ENCODE measurements at places on chromosomes 13 and 19.
A peak's percentile ranks its signal among the peaks of the same experiment; 100 is the strongest.

GRCh38 chr13:49806126-49806536 lies 13.6 kb upstream of the KPNA3 start:
- H3K27me3 ChIP-seq = peaks cover 43% of the 10 kb centered on the region
- no peak overlapping the region for H3K27ac ChIP-seq
- H3K4me1 ChIP-seq = no peaks in the 10 kb centered on the region
- no peaks in the 10 kb centered on the region for H3K36me3 ChIP-seq
- H3K4me3 ChIP-seq = no peak overlapping the region
- no peak for DNase-seq

GRCh38 chr13:41428155-41428554 lies 29.2 kb upstream of the RGCC start:
- H3K4me1 ChIP-seq = peaks cover 10% of the 10 kb centered on the region
- no peak overlapping the region for H3K27ac ChIP-seq
- peaks cover 17% of the 10 kb centered on the region for H3K27me3 ChIP-seq
- H3K36me3 ChIP-seq = no peaks in the 10 kb centered on the region
- H3K4me3 ChIP-seq = peak overlapping the region; percentile 79

- H3K27me3 ChIP-seq = no peaks in the 10 kb centered on the region
- H3K4me3 ChIP-seq = no peak overlapping the region
- no peaks in the 10 kb centered on the region for H3K36me3 ChIP-seq
- peaks cover 5% of the 10 kb centered on the region for H3K4me1 ChIP-seq
Observed at GRCh38 chr13:19845758-19846157, 17.7 kb downstream of the ZMYM5 start.

DNA sequence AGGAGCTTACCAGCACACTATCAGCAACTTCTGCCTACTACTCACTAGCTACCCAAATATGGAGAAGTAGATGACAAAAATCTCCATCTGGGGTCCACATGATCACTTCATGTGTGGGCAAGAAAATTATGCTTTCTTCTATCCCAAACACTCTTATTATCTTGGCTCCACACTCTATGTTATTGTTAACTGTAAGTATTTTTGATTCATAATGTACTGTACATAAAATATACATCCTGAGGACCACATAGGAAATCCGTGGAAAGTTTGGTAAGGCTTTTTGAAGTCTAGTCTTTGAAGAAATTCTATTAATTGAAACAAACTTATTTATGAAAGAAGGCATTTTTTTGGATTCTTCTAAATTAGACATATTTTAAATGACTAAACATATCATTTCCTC lies 378.8 kb downstream of the DACH1 start:
- no peak overlapping the region for H3K27ac ChIP-seq
- no peaks in the 10 kb centered on the region for H3K36me3 ChIP-seq
- no peak for DNase-seq
- no peaks in the 10 kb centered on the region for H3K27me3 ChIP-seq
- no peaks in the 10 kb centered on the region for H3K4me1 ChIP-seq
- H3K4me3 ChIP-seq = no peak overlapping the region

- H3K36me3 ChIP-seq = peaks cover 5% of the 10 kb centered on the region
- H3K4me3 ChIP-seq = peak overlapping the region; percentile 96
- DNase-seq = no peak
- no peaks in the 10 kb centered on the region for H3K27me3 ChIP-seq
Observed at GRCh38 chr19:12670159-12670928, 3.7 kb downstream of the WDR83 start.

DNA sequence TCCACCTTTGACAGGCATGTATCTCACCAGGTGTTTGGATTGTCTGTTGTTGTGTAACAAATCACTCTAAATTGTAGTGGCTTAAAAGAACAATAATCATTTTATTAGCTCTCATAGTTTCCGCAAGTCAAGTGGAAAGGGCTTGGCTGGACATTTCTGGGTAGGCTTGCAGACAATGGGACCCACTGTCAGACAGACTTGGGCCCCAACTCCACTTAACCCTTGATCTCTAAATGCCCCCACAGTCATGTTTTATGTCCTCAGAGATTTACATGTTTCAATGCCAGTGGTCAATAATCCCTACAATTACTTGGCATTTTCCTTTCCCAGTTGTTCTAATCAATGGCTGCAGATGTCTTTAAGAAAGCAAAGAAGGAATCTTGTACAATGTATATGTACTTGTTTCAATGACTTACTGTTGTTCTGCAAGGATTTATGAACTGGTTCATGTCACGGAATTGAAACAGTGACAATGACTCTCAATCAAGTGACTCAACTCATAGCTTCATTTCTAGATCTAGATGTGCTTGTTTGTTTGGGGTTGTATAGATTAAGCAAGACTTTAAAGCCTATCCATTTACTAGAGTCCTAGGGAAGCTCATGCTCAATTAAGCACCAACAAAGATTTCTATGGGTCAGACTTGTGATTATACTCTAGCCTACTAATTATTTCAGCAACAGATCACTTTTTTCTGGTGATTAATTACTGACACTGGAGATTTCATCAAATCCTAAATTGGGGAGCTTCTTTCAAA lies 510.1 kb upstream of the NBEA start:
- no peak for DNase-seq
- no peak overlapping the region for H3K4me3 ChIP-seq
- no peak overlapping the region for H3K27ac ChIP-seq
- H3K27me3 ChIP-seq = no peaks in the 10 kb centered on the region

DNA sequence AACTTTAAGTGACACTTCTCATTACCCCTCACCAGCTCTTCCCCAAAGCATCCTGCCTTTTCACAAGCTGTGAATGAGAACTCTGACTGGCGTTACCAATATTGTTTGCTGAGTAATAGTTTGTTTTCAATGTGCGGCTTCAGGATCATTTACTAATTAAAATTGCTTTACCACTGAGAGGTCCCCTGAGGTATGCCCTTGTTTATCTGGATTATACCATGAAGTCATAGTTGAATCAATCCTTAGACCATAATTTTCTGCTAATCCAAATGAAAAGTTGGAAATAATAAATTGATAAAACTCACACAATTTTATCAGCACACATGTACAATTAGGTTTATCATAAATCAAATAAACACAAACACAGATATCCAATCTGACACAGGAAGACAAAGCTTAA lies 568.8 kb downstream of the PCDH9 start:
- no peaks in the 10 kb centered on the region for H3K27me3 ChIP-seq
- no peak for DNase-seq
- no peak overlapping the region for H3K4me3 ChIP-seq
- no peaks in the 10 kb centered on the region for H3K4me1 ChIP-seq
- no peak overlapping the region for H3K27ac ChIP-seq
- H3K36me3 ChIP-seq = no peaks in the 10 kb centered on the region

DNA sequence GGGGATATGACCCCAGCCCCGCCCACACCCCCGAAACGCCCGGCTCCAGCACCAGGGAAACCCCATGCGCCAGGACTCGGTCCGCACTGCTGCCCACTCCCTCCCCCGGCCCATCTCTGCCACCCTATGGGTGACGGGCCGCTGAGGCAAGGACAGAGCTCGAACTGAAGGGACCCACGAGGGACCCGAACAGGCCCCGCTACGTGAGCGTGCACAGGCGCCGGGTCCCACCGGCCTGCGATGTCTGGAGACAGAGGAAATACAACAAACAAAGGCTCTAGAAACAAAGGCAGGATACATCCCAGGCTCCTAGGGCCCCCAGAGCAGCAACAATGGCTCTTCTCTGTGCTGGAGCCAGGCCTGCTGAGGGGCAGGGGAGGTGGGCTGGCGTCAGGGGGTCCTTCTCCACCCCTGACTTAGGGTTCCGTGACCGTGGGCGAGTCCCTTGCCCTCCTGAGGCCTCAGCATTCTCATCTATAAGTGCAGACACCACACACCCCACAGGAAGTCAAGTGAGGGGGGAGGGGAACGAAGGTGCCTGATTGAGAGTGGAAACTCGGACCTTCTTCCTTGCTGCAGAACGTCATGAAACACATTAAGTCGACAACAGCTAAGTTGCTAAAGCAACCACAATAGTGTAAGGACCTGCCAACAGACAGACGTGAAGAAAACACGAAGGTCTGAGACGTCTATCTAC lies 3.1 kb downstream of the ABHD17A start:
- H3K4me3 ChIP-seq = peak overlapping the region; percentile 98
- DNase-seq = no peak
- H3K4me1 ChIP-seq = peaks cover 31% of the 10 kb centered on the region
- peaks cover 6% of the 10 kb centered on the region for H3K36me3 ChIP-seq

GRCh38 chr13:99376132-99376531 lies 68.9 kb upstream of the GPR183 start:
- H3K36me3 ChIP-seq = peaks cover 13% of the 10 kb centered on the region
- no peak for DNase-seq
- peak overlapping the region; percentile 100 for H3K27ac ChIP-seq
- peak overlapping the region; percentile 49 for H3K4me3 ChIP-seq
- H3K4me1 ChIP-seq = peaks cover 57% of the 10 kb centered on the region

DNA sequence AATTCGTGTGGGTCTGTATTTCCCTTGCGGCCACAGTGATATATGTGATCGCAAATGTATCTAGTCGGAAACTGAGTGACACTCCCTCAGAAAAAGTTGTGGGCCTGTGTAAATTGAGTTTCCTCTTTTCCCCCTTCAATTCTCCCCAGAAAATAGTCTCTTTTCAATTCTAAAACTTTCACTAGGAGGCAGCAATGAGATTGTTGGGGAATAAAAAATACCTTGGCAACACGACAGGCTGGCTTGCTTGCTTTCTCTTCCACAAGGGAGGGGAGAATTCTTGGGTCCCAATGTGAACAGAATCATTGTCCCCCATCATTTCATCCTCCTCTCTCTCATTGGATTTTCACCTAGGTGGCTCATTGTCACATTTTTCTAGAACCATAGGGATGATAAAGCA lies 3.7 kb upstream of the SOX21 start:
- no peak overlapping the region for H3K27ac ChIP-seq
- no peak overlapping the region for H3K4me3 ChIP-seq
- H3K4me1 ChIP-seq = peaks cover 5% of the 10 kb centered on the region
- H3K27me3 ChIP-seq = peaks cover 43% of the 10 kb centered on the region
- no peaks in the 10 kb centered on the region for H3K36me3 ChIP-seq
- DNase-seq = no peak

DNA sequence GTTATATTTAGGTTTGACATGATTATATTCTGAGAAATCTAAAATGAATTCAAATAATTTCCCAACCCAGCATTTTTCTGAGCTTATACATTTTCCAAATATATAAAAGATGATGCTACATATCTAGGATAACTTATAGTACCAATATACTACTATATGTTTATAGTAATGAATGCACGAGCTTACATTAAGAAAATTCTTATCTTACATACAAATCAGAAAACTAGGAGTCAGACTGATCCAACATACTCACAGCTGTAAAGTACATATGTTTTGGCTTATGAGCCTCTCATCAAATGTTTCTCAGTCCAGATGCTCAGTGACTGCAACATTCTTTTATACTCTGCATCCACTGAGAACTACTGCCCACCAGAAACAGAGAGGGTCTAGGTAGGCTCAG lies 491.3 kb upstream of the KLF12 start:
- no peak overlapping the region for H3K4me3 ChIP-seq
- no peak for DNase-seq
- H3K36me3 ChIP-seq = no peaks in the 10 kb centered on the region
- peaks cover 2% of the 10 kb centered on the region for H3K4me1 ChIP-seq

DNA sequence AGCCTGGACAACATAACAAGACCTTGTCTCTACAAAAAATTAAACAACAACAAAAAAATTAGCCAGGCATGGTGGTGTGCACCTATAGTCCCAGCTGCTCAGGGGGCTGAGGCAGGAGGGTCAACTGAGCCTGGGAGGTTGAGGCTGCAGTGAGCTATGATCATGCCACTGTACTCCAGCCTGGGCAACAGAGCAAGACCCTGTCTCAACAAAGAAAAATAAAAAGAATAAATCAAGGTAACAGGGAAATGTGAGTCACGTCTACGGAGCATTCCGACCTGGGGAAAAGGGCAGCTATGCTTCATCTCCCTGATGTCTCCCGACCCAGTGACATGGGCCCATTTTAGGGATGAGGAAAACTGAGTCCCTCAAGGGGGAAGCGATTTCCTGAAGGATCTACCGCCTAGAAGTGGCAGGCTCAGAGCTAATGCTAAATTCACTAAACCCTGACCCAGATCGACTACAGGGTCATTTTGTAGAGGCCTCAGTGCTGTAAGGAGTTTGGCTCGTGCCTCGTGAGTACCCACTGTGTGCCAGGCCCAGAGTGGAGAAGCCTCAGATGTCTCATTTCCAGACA lies 19.5 kb downstream of the PTPRS start:
- peaks cover 6% of the 10 kb centered on the region for H3K36me3 ChIP-seq
- no peak for DNase-seq
- H3K27me3 ChIP-seq = peaks cover 43% of the 10 kb centered on the region
- H3K4me3 ChIP-seq = no peak overlapping the region
